ENCODE measurements at places on chromosomes 13 and 19. TPM values are rescaled to one million over a fixed set of nuclear protein-coding genes. Genes with fewer than 3 reads are reported as not detected.

The VMAC gene
- total RNA-seq: 8.7 TPM

DNA sequence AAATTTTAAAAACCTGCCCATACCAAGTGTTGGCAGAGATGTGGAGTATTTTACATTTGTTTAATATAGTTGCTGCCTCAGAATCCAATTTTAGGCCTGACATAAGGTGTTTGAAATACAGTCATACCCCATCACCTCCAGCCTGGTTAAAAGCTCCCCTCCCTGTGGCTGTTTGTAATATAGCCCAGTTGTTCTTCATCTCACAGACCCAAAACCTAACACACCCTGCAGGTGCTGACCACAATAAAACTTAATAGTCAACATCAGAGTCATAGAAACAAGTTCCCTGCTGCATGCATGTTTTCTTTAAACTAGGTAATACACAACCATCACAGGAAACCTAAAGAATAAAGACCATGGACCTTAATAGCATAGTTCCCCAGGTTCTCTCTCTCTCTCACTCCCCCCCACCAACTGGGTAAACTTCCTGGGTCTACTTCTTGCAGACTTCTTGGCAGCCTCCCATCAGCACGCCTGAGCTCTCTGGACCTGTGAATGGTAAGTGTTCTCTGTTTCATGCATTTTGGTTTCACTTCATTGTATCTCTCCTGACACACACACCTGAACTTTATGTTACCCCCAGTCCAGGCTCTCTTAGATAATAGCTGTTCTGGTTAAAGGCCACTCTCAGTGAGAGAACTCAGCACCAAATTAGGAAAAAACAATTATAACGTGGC is 1369.9 kb downstream of the EFNB2 start:
- H3K36me3 ChIP-seq: no peaks in the 10 kb centered on the region
- no peak overlapping the region for H3K27ac ChIP-seq
- no peak overlapping the region for H3K4me3 ChIP-seq

- no peak for DNase-seq
- no peak overlapping the region for H3K27ac ChIP-seq
- H3K4me1 ChIP-seq: no peaks in the 10 kb centered on the region
- no peak overlapping the region for H3K4me3 ChIP-seq
- no peaks in the 10 kb centered on the region for H3K27me3 ChIP-seq
Observed at GRCh38 chr19:17909003-17909732, 23.6 kb upstream of the CCDC124 start.

- no peak for DNase-seq
- H3K4me3 ChIP-seq: no peak overlapping the region
- H3K4me1 ChIP-seq: no peaks in the 10 kb centered on the region
- H3K27me3 ChIP-seq: no peaks in the 10 kb centered on the region
- H3K36me3 ChIP-seq: no peaks in the 10 kb centered on the region
- no peak overlapping the region for H3K27ac ChIP-seq
Observed at GRCh38 chr13:45604892-45605291, 10.6 kb downstream of the ERICH6B start.

DNA sequence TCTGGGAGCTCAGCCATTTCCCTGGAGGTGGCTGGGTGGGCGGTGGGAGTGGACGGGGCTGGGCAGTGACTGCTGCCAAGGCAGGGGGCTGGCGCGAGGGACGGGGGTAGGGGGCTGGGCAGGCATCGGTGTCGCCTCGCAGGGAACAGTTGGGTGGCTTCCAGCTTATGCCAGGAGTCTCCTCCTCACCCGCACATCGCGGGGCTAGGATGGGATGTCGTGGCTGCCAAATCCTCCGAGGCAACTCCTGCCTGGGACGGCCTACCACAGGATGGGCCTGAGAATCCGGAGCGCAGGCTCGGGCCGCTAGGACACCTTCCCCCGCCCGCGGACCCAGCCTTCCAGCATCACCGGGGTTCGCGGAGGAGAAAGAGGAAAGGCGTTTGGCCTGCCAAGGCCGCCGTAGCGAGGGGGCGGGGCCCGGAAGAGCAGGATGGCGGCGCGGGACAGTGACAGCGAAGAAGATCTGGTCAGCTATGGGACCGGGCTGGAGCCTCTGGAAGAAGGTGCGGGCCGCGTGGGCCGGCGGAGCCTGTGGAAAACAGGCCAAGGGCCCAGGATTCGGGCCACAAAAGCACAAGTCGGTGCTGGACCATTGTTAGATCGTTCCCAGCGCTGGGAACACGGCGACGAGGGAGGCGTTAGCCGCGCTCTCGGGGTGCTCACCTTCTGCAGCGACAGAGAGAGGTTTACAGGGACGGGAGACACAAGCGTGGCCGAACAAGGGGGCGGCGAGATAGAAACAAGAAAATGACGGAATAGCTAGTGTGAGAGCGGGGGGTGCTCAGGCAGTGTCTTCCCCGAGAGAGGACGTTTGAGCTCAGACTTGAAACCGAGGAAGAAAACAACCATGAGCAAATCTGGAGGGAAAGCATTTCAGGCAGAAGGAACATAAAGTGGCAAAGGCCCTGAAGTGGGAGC is at the start of gene GPATCH1:
TSS of gene GPATCH1 (plus strand) at position 421 of the 921 bp plus-strand sequence. CDS start at position 434, 13 bp downstream.
- H3K4me1 ChIP-seq: no peaks in the 10 kb centered on the region
- peak; percentile 92 for DNase-seq

The CATSPERD gene
- total RNA-seq: not detected

- peaks cover under 1% of the 10 kb centered on the region for H3K27me3 ChIP-seq
- DNase-seq: no peak
- no peaks in the 10 kb centered on the region for H3K36me3 ChIP-seq
- no peaks in the 10 kb centered on the region for H3K4me1 ChIP-seq
- H3K27ac ChIP-seq: peak overlapping the region; percentile 63
- no peak overlapping the region for H3K4me3 ChIP-seq
Observed at GRCh38 chr13:22114630-22115311, 443.9 kb downstream of the FGF9 start.

The ZNF44 gene
- 35.5 TPM for total RNA-seq

DNA sequence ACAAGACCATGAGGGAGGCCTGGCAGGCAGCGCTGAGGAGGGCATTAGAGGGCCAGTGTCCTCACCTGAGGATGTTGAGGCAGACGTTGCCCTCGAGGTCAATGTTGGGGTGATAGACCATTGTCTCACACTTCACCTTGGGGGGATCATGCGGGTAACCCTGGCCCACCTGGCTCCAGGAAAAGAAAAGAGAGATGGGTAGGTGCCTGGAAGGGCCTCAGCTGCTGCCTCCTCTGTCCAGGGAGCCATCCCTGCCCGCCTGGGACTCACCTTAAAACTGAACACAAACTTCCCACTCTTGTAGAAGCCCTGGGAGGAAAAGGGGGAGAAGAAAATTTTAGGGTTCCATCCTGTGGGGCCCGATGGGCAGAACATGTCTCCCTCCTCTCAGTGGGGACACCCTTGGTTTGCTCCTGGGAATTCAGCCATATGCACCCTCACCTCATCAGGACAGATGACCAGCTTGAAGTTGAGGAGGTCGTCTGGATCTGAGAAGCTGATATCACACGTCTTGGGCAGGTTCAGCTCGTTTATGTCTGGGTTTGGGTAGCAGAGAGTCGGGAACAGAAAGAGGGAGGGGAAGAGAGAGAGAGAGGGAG is 1.7 kb downstream of the UBE2M start:
- H3K4me1 ChIP-seq: peaks cover 40% of the 10 kb centered on the region
- H3K4me3 ChIP-seq: no peak overlapping the region
- DNase-seq: no peak
- no peaks in the 10 kb centered on the region for H3K27me3 ChIP-seq
- H3K36me3 ChIP-seq: peaks cover 16% of the 10 kb centered on the region
- H3K27ac ChIP-seq: peak overlapping the region; percentile 12

DNA sequence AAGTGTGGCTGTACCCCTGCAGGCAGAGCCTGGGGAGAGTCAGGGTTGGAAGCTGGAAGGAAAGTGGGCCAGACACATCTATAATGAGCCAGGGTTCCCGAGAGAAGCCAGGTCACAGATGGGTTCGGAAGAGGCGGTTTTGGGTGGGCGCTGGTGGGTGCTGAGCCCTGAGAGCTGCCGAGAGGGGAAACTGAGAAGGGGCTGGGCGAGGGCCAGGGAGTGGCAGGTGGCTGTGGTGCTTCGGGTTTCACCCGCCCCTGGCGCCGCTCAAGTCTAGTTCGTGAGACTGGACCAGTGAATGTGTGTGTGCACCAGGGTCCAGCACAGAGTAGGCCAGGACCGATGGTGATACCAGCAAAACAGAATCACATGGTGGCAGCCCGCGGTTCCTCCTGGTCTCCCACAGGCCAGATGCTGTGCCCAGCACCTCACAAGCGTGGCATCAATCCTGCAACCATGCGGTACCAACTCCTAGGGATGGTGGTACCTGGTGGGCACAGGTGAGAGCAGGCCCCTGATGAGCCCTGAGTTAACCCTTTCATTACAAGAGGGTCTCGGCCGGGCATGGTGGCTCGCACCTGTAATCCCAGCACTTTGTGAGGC is 1.8 kb upstream of the LRRC4B start:
- DNase-seq: no peak
- no peaks in the 10 kb centered on the region for H3K36me3 ChIP-seq
- H3K4me1 ChIP-seq: no peaks in the 10 kb centered on the region
- no peak overlapping the region for H3K27ac ChIP-seq

GRCh38 chr19:57830071-57830602 is at the start of gene ZNF587B:
Gene ZNF587B (plus strand): TSS chr19:57830299. CDS start chr19:57830529, 230 bp downstream.
- H3K4me3 ChIP-seq: peak within 1 kb of the TSS; percentile 84
- peak within 1 kb of the TSS; percentile 63 for H3K27ac ChIP-seq
- H3K4me1 ChIP-seq: peaks cover 3% of the 10 kb centered on the region
- DNase-seq: peak; percentile 85

The MYH14 gene
- total RNA-seq: 81.4 TPM

DNA sequence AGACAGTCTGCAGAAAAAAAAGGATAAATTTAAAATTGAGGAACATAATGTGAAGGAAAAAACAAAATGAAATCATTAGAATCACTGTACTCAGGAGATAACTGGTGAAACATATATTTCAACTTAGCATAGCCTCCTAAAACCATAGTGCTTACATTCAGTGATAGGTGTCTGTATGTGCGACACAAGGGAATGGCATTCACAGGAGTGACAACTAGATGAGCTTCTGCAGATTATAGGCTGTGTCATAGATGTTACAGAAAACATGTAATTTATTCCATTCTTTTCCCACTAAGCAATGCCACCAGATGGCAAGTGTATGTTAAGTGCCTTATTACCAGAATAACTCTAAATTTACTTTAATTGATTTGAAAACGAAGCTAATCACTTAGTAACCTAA is 960.0 kb upstream of the PCDH20 start:
- DNase-seq: no peak
- no peak overlapping the region for H3K4me3 ChIP-seq
- no peaks in the 10 kb centered on the region for H3K4me1 ChIP-seq

The ATCAY gene
- total RNA-seq: 0.16 TPM

- H3K27me3 ChIP-seq: no peaks in the 10 kb centered on the region
- H3K4me3 ChIP-seq: no peak overlapping the region
- H3K4me1 ChIP-seq: no peaks in the 10 kb centered on the region
- no peaks in the 10 kb centered on the region for H3K36me3 ChIP-seq
- H3K27ac ChIP-seq: no peak overlapping the region
- DNase-seq: peak; percentile 53
Observed at GRCh38 chr13:68927387-68928026, 1180.1 kb upstream of the ATXN8OS start.

GRCh38 chr19:9309974-9310446 is 372 bp upstream of the ZNF699 start:
- no peaks in the 10 kb centered on the region for H3K36me3 ChIP-seq
- H3K27me3 ChIP-seq: no peaks in the 10 kb centered on the region
- H3K27ac ChIP-seq: peak overlapping the region; percentile 96
- DNase-seq: no peak

The MRI1 gene
- total RNA-seq: 46.5 TPM

DNA sequence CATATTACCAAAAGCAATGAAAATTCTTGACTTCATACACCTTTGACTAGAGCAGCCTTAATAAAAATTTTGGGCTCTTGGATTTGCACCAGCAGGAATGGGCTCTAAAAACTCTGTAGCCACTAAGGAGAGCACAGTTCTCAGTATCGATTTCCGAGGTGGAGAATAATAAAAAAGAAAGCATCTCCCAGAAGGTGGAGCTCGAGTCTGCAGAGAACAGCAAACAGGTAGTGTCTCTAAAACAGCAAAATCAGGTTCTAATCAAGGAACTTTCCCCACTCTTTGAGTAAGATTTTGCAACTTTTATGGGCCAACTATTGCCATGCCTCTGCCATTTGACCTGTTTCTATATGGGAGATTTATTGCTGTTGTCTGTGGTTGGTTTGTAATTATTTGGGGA is 258.7 kb upstream of the GPC6 start:
- H3K36me3 ChIP-seq: no peaks in the 10 kb centered on the region
- no peaks in the 10 kb centered on the region for H3K27me3 ChIP-seq
- no peak for DNase-seq
- H3K4me1 ChIP-seq: no peaks in the 10 kb centered on the region

The KLF1 gene
- not detected for total RNA-seq

The SMIM24 gene
- 49.8 TPM for total RNA-seq

- H3K4me3 ChIP-seq: no peak overlapping the region
- H3K36me3 ChIP-seq: no peaks in the 10 kb centered on the region
- H3K4me1 ChIP-seq: no peaks in the 10 kb centered on the region
- no peak overlapping the region for H3K27ac ChIP-seq
Observed at GRCh38 chr19:1001538-1002166, 1.4 kb downstream of the GRIN3B start.

DNA sequence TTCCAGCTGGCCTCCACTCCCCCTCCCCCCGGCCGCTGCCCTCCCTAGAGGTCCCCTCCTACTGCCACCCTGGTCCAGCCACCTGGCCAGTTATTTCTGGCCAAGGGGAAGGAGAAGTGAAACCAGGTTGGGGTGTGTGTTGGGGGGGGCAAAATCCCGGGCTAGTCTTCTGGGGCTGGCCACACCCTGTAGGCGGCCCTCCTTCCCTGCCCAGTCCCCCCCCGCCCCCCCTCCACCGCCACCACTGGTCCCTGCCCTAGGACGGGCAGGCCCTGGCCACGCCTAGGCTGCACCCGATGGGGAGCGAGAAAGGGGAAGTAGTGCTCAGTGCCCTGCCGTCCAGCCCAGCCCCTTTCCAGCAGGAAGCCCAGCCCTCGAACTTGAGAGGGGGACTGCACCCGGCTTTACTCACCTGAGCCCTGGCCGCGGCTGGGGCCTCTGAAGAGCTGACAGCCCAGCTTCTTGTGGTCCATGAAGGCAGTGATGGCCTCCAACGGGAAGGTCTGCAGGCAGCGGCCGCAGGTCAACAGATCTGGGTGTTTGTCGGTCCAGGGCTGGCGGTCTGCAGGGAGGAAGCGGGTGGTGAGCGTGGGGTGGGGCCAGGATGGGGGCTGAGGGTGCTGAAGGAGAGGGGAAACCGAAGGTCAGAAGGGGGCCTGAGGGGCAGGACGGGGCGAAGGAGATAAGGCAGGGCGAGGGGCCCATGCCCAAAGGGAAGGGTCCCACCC is 813 bp downstream of the ZNF296 start:
- peak; percentile 96 for DNase-seq
- peaks cover 12% of the 10 kb centered on the region for H3K4me1 ChIP-seq
- peak overlapping the region; percentile 69 for H3K27ac ChIP-seq
- H3K27me3 ChIP-seq: no peaks in the 10 kb centered on the region

All from kidney (tissue), 22 donors.